ENCODE measurements at places on chromosomes 4 and X. TPM values are rescaled to one million over a fixed set of nuclear protein-coding genes. Genes with fewer than 3 reads are reported as not detected.

Gene CNKSR2
- total RNA-seq: 2.7 TPM

Gene MEPE
- total RNA-seq: not detected

Gene PNMA6F
- total RNA-seq: not detected

Gene SLC6A14
- total RNA-seq: not detected

Gene PRMT9
- total RNA-seq: 3.2 TPM

Gene STK32B
- 20.1 TPM for total RNA-seq

Data from A549 treated with CORT108297 at 1 μM for 4 hours (cell line).